ENCODE measurements at places on chromosomes 2 and 18.

- no peak for DNase-seq
Observed at GRCh38 chr18:46814399-46814798, 57.5 kb upstream of the ST8SIA5 start.

DNA sequence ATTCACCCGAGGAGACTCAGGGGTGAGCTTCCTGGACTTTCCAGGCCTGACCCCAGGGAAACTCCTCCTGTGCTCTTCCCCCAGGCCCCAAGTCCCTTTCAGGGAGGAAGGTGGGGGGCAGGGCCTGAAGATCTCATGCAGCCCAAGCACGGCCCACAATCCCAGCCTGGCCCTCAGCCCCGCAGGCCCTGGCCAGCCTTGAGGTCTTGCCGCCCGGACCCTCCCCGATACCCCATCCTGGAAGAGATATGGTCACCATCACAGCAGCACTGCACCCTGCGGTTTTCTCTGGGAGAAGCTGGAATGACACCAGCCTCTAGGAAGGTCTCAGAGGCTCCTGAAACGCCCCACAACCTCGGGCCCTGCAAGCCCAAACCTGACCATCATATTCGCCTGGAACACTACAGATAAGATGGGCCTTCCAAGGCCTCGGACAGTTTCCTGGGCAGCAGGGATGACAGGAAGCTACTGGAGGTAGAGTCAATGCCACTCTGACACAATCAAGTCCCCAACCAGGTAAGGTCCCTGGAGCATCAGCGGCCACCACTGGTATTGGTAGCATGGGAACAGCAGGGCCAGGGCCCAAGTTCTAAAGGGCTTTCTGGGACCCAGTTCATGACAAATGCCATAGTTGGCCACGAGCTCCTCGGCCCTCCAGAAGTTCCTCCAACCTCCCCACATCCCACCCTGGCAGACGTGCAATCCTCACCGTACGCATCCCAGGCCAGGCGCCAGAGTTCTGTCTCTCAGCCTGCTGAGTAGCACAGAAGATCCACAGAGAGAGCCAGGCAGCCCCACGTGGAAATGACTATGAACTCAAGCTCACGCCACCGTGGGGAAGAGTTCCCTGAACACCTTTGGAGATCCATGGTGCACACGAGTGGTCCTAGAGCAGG, 8.6 kb downstream of the SDC1 start:
- DNase-seq: no peak

DNA sequence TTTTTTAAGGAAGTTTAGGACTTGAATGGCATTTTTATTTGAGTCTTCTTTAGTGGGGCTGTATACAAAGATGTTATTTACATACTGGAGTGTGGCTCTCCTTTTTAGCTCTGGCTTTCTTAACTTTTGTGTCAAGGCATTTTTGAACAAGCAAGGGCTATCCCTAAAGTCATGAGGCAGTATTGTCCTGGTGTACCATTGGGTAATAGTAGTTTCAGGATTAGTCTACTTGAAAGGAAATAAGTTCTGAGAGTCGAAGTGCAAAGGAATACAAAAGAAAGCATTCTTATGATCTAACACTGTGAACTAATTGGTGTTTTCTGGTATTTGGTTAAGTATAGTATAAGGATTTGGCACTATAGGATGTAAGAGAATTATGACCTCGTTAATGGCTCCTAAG, 1.9 kb upstream of the CYP27A1 start:
- no peak for DNase-seq

- DNase-seq: no peak
Observed at GRCh38 chr2:12083713-12084419, 337.4 kb downstream of the LPIN1 start.

- DNase-seq: no peak
Observed at GRCh38 chr2:100222844-100223243, 80.5 kb upstream of the AFF3 start.

GRCh38 chr2:188388831-188389230, 97.2 kb downstream of the GULP1 start:
- no peak for DNase-seq

GRCh38 chr2:201194097-201194496, 11.2 kb downstream of the CASP10 start:
- DNase-seq: no peak

GRCh38 chr2:226169751-226170581, 629.7 kb downstream of the IRS1 start:
- DNase-seq: no peak

DNA sequence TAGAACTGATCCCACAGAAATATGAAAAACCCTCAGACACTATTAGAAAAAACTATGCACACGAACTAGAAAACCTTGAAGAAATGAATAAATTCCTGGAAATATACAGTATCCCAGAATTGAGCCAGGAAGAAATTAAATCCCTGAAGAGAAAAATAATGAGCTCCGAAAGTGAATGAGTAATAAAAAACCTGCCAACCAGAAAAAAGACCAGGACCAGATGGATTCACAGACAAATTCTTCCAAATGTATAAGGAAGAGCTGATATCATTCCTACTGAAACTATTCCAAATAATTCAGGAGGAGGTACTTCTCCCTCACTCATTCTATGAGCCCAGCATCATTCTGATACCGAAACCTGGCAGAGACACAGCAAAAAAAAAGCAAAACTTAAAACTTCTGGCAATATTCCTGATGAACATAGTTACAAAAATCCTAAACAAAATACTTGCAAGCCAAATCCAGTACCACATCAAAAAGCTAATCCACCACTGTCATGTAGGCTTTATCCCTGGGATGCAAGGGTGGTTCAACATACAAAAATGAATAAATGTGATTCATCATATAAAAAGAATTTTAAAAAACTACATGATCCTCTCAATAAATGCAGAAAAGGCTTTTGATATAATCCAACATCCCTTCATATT, 1397.6 kb upstream of the DDX18 start:
- DNase-seq: no peak

- no peak for DNase-seq
Observed at GRCh38 chr2:6358985-6359384, 506.7 kb downstream of the CMPK2 start.

GRCh38 chr2:85949280-85949679, 60.5 kb upstream of the ST3GAL5 start:
- no peak for DNase-seq

- DNase-seq: no peak
Observed at GRCh38 chr2:152078662-152079061, 20.2 kb downstream of the CACNB4 start.

DNA sequence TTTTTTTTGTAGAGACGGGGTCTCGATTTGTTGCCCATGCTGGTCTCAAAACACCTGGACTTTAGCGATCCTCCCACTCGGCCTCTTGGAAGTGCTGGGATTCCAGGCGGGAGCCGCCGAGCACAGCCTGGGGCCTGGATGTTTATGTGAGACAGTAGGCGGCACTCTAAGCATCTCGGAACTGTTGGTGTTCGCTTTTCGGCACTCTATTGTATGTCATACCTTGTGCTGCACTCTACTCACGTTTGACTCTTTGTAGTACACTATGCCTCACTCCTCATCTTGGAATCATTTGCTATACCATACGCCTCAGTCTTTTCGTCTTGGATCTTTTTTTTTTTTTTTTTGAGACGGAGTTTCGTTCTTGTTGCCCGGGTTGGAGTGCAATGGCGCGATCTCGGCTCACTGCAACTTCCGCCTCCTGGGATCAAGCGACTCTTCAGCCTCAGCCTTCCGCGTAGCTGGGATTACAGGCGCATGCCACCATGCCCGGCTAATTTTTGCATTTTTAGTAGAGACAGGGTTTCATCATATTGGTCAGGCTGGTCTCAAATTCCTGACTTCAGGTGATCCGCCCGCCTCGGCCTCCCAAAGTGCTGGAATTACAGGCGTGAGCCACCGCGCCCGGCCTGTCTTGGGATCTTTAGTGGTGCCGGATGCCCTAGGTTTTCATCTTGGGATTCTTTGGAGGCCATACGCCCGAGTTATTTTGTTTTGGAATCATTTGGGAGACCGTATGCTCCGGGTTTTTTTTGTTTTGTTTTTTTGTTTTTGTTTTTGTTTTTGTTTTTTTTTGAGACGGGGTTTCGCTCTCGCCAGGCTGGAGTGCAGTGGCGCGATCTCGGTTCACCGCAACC, 24.2 kb upstream of the ZDBF2 start:
- DNase-seq: no peak

DNA sequence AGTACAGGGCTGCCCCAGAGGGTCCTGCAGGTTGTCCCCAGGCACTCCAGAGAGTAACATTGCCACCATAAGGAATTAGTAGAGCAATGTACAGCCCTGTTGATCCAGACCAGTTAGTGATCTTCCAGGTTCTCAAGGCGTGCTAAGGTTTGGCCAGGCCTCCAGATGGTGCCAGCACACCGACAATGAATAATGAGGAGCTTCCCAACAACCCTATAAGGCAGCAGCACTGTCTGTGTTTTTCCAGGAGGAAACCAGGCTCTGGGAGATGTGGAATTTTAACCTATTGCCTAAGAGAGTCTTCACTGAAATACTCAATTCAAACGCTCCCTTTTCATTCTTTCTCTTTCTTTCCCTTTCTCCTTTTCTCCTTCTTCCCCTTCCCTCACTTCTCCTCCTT, 122.1 kb downstream of the MGAT5 start:
- peak; percentile 40 for DNase-seq
